Fibroblast of skin of right biceps (primary cell): ENCODE measurements at places on chromosomes 6 and 20.

DNA sequence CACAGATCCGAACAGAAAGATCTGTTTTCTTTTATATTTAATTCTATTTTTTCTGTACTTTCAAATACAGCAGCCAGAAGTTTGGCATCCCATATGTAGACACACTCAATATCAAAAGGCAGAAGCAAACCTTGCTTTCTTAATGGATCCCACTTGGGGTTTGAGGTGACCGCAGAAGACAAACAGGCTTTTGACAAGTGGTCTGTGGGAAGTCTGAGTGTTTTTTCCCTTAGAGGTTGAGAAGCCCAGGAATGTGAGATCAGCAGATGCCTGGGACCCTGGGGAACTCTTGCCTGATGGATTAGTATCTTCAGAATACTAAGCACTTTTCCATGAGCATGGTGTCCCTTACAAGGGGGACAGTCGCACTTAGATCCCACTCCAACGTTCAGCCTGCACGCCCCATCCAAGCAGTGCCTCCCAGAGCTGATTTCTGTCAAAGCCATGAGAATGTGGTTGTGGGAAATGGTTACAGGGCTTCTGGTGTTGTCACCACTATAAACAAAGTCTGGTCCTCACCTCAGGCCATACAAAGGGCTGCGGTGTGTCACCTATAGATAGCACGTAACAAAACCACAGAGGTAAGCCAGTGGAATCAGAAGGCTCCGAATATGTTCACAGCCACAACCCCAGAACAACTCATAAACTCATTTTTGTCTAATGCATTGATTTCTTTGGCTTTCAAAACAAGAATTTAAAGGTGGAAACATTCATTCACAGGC lies 12.7 kb downstream of the IL17F start:
- DNase-seq: peak; percentile 10

DNA sequence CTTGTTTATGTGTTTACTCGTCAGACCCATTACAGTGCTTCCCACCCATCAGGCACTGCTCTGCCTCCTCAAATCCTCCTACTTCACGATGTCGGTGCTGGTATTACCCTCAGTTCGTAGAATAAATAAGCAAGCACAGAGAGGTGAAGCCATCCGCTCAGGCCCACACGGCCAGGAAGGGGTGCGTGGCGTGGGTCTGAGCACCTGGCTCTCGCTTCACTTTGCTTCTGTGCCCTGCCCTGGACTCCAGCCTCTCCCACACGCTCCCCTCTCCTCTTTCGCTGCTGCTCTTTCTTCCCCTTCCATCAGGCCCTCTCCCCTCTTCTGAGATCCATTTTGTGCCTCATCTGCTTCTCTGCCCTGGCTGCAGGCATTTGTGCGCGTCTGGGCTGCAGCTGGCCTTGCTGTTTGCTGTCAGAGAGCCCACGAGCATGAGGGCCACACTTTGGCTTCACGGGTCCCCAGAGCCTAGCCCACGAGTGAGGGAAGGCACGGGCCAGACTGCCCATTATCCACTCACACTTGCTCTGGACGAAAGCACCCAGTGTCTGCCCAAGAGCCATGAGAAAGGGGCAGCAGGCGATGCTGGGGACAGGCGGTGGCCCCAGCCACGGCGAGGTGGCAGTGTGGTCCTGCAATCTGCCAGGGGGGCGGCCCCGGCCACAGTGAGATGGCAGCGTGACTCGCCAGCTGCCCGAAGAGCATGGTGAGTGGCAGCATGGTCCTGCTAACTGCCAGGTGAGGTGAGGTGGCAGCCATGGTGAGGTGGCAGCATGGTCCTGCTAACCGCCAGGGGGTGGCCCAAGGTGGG lies 96.2 kb upstream of the MPC1 start:
- DNase-seq: no peak

DNA sequence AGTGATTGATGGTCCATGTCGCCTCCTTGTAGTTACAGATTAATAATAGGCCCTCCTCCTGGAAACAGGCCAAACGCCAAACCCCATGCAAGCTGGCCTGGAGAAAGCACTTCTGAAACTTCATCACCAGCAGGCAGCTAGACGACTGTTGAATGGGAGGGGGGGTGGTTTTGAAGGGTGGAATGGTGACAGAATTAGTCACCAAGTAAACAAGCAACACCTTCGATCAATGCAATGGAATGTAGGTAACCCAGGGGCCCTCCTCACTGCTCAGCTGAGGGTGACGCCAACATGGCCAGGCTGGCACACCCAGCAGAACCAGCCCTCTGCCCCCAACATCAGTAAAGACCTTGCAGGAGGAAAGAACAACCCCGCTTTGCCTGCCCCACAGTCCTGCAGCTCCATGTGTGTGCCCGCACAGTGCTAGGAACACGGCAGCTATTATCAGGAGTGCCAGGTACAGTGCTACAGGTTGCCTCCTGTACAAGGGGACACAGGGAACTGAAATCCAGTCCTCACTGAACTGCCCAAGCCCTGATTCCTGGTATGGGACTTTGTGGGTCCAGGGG lies 2.7 kb downstream of the BCAS1 start:
- peak; percentile 72 for DNase-seq

GRCh38 chr6:39488255-39488879 lies 165.9 kb upstream of the KCNK16 start:
- no peak for DNase-seq

- no peak for DNase-seq
These were observed 255.5 kb downstream of the TBC1D7 start for GRCh38 chr6:13072686-13073347.

GRCh38 chr20:2752567-2753460 lies 47.6 kb downstream of the CPXM1 start:
- peak; percentile 39 for DNase-seq

DNA sequence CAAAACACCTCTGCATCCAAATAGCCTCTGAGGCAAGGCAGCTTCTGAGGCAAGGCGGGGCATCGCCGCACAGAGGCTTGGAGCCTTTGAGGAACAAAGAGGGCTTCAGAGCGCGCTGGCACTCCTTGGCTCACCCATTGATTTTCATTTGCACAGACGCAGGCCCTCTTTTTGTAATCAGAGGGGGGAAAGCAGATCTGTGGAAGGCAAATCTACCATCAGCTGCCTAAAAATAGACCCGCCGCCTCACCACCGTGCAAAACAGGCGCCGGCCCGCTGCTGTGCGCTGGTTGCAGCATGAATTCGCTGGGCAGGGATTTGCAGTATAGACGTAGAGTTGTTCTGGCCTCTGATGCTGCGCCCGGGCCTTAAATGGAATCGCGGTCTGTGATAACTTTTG lies 69.9 kb upstream of the STMND1 start:
- no peak for DNase-seq

DNA sequence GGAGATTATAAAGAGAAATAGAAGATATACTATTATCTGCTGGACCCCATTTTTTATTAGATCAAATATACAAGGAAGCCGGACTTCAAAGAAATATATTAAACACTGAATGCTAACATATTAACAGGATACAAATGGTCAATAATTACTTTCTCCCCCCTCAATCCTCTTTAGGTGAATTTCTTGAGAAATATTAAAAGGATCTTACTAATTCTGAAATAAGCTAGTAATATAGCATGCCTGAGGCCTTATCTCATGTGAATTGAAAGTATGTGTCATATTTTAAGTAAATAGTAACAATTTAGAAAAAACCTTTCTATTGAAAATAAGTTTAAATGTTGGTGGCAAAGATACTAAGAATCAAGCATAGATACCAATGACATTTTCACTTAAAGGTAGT lies 954.7 kb upstream of the MAN1A1 start:
- DNase-seq: no peak

DNA sequence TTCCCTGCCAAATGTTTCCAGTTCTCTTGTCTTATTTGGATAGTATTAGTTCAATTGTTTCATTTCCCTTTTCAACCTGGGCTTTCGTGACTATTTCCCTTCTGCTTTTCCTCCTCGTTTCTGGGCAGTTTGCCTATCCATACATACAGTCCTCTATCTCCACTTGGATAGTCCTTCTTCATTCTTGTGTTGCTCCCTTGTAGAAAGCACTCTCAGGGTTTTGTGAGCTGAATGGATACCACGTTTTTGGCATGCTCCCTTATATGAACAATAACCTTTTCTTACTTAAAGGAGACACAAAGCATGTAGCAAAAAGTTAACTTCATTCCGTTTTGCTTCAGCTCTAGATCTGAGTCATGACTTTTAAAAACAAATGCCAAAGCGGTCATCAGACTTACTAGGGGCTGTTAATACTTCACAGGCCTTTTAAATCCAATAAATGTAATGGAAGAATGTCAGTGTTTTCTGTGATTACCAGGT lies 16.6 kb downstream of the CRYBG1 start:
- peak; percentile 61 for DNase-seq

GRCh38 chr6:109493865-109494264 lies 10.8 kb upstream of the ZBTB24 start:
- DNase-seq: no peak

DNA sequence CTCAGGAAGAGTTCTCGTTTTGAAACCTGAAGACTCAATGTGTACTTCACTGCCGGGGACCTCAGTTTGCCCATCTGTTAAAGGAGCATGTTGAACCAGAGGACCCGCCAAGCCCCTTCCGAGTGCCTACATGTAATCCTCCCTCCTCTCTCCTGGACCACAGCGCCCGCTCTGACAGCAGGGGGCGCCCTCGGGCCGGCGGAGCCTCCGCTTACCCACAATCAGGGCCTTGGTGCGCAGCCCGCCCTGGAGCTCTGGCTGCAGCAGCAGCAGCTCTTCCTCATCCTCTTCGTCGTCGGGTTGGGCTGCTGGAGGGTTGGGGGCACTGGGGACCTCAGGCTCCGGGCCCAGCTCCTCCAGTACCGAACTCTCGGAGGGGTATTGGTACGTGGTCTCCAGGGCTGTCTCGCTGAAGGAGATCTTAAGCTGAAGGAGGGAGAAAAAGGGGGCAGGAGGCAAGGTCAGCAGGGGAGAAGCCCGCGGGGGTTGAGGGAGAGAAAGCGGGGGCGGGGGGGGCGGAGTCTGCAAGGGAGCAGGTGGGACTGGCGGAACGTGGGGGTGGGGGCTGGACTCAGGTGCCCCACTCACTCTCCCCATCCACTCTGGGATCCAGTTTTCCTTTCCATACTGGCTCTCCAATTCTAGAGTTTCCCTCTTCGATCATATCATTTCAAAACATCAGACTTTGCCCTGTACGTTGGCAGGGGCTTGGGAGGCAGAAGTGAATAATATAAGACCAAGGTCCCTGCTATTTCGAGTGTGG lies 6.3 kb upstream of the DHX16 start:
- DNase-seq: peak; percentile 73

DNA sequence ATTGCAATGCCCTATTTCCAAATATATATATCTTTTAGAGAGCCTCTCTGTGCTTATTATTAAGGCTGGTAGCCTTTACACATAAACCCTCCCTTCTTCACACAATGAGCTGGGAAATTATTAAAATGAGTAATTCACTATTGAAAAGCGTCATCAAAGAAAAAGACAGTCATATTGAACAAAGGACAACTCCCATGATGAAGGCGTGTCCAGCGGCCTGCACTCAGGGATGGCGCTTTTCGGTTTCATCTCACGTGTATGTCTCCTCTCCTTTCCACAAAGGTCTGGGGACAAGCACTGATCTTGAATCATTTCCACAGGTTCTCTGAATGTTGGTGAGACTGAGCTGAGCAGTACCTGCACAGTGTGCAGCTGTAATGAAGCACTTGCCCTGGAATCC lies 3.5 kb downstream of the SERPINB9 start:
- DNase-seq: no peak

GRCh38 chr6:2633736-2634135 lies 117.0 kb downstream of the MYLK4 start:
- no peak for DNase-seq

DNA sequence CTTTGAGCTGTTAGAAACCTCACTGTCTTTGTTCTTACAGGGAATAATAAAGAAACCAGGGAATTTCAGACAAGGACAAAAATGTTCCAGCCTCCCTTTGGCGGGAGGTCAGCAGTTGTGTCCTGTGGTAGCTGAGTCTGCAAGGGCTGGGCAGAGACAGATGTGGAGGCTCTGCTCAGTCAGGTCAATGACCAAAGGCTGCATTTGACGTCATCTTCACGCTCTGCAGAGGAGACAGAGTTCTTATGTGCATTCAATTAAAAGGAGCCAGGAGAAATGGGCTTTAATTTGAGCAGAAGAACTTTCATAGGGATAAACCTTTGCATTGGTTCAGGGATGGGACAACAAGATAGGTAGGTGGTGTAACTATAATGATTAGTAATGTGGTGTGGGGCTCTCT lies 45.1 kb upstream of the FOXA2 start:
- DNase-seq: no peak

DNA sequence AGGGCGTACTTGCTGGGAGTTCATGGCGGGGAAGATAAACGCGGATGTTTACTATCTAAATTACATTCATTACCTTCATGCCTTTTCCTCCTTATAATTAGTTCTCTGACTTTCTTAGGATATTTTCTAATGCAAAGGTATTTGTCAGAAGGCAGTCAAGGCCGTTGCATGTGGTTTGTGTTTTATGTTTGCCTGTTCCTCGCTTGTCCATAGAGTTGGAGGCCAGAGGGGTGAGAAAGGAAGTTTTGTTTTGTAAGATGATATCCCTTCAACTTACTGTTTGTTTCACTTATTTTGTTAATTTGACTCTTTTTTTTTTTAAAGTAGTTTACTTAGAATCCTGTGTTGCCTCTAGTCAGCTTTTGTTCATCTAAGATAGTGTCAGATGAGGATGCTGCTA lies 4.0 kb upstream of the CCN2 start:
- no peak for DNase-seq

- no peak for DNase-seq
These were observed 5.9 kb downstream of the OSTM1 start for GRCh38 chr6:108068618-108069017.

DNA sequence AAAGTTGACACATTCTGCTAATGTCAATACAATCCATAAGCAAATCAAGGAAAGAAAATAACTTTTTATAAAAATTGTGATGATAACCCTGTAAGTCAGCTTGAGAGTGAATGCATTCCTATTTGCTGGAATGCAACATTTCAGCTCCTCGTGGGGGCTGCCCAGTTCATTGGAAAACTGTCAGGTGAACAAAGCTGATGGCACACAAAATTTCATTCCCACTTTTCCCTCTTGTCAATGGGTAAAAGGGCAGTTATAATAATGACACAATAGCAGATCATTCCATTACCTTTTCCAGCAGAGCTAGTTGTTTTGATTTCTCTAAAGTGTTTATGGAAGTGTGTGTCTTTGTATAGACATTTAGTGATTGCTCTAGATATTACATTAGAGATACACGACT lies 1124.6 kb upstream of the MAP3K7 start:
- no peak for DNase-seq

DNA sequence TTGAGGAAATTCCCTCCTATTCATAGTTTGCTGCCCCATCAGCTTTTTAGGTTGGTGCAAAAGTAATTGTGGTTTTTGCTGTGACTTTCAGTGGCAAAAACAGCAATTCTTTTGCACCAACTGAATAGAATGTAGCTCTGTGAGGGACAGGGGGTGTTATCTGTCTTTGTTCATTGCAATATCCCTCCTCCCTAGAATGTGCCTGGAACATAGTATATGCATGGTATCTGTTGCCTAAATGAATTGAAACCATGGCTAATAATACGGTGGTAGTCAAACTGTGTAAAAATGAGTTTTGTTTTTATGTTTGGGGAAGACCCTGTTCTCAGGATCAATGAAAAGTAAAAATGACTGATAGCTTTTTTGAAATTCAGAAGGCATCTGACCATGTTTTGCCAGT lies 45.1 kb downstream of the SCAND1 start:
- DNase-seq: no peak
